ENCODE measurements at places on chromosomes 3 and 15. TPM values are rescaled to one million over a fixed set of nuclear protein-coding genes. Genes with fewer than 3 reads are reported as not detected.

The CORO2B gene
- 0.98 TPM for total RNA-seq

The CYP8B1 gene
- not detected for total RNA-seq

The FETUB gene
- total RNA-seq, result not detected

The LIPH gene
- total RNA-seq, result under 0.01 TPM

The ZFYVE19 gene
- total RNA-seq, result 18.1 TPM

The MCTP2 gene
- 3.1 TPM for total RNA-seq

The LRRFIP2 gene
- 31.6 TPM for total RNA-seq

The MASP1 gene
- total RNA-seq, result 0.43 TPM

The SH2D7 gene
- total RNA-seq, result not detected

The COL6A6 gene
- total RNA-seq, result not detected

The CCDC191 gene
- total RNA-seq, result 1.3 TPM

The IGSF10 gene
- not detected for total RNA-seq

The RETNLB gene
- total RNA-seq, result not detected

The KNL1 gene
- total RNA-seq, result 4.5 TPM

The ST8SIA2 gene
- 0.26 TPM for total RNA-seq

The CCDC32 gene
- 18.5 TPM for total RNA-seq

The SCAMP5 gene
- 11.8 TPM for total RNA-seq

The SEMA6D gene
- total RNA-seq, result 1.5 TPM

The STX19 gene
- total RNA-seq, result not detected

The PLSCR2 gene
- not detected for total RNA-seq

The HGD gene
- 0.11 TPM for total RNA-seq

The SPTBN5 gene
- 1.0 TPM for total RNA-seq

The ADCY5 gene
- total RNA-seq, result 0.43 TPM

The GUCA1C gene
- total RNA-seq, result not detected

The EIF5A2 gene
- 6.5 TPM for total RNA-seq

The LMAN1L gene
- total RNA-seq, result not detected

The UACA gene
- 241 TPM for total RNA-seq

The ACAD9 gene
- 30.9 TPM for total RNA-seq

All from dermis lymphatic vessel endothelial cell (primary cell).